SJCRH30 (cell line): ENCODE measurements at places on chromosomes 2 and 18. TPM values are rescaled to one million over a fixed set of nuclear protein-coding genes. Genes with fewer than 3 reads are reported as not detected.
A peak's percentile ranks its signal among the peaks of the same experiment; 100 is the strongest.

- no peaks in the 10 kb centered on the region for H3K4me1 ChIP-seq
- H3K27me3 ChIP-seq: 0 out of 2 replicates have a peak, but pooled peaks cover 4% of the 10 kb centered on the region
- no peak for DNase-seq
- H3K27ac ChIP-seq: no peak overlapping the region
Measured at GRCh38 chr2:193867454-193867853, 1672.7 kb upstream of the TMEFF2 start.

DNA sequence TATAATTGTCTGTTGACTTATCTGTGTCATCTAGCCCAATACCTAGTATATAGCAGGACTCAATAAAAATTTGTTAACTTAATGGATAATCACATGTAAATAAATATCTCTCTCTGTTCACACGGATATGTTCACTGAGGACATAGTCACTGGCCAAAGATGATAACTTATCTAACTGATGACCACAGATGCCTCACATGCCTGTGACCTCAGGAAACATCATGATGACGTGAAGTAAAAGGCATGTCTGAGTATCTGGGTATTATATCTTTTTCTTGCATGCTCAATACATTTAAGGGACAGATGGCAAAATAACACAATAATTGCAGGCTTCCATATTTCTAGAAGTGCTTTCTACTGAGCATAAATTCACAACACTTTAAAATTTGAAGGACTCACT is 41.4 kb upstream of the PARD3B start:
- no peaks in the 10 kb centered on the region for H3K4me1 ChIP-seq
- no peak overlapping the region for H3K4me3 ChIP-seq
- no peak overlapping the region for H3K27ac ChIP-seq
- no peaks in the 10 kb centered on the region for H3K27me3 ChIP-seq
- DNase-seq: no peak

The DNAH6 gene
- not detected in 2 replicates for total RNA-seq

The KRTCAP3 gene
- 0.24 and 1.2 TPM in 2 replicates for total RNA-seq

GRCh38 chr18:36661999-36662398 is 166.8 kb downstream of the TPGS2 start:
- no peaks in the 10 kb centered on the region for H3K4me1 ChIP-seq
- H3K36me3 ChIP-seq: no peaks in the 10 kb centered on the region
- no peaks in the 10 kb centered on the region for H3K27me3 ChIP-seq
- no peak overlapping the region for H3K4me3 ChIP-seq
- H3K27ac ChIP-seq: no peak overlapping the region
- DNase-seq: peak; percentile 1
